ENCODE measurements at places on chromosomes 1 and 21. TPM values are rescaled to one million over a fixed set of nuclear protein-coding genes. Genes with fewer than 3 reads are reported as not detected.

ZMYM1 gene
- 15.1 TPM for total RNA-seq

CLIC6 gene
- 0.30 TPM for total RNA-seq

OR10Z1 gene
- total RNA-seq: not detected

NTMT2 gene
- total RNA-seq: 0.43 TPM

TDRD5 gene
- total RNA-seq: not detected

CNIH3 gene
- 7.7 TPM for total RNA-seq

HLX gene
- 1.4 TPM for total RNA-seq

ATP1B1 gene
- 58.3 TPM for total RNA-seq

S100A7 gene
- not detected for total RNA-seq

PTPRC gene
- total RNA-seq: 0.20 TPM

OR2T35 gene
- not detected for total RNA-seq

Data from astrocyte (in vitro differentiated cells and primary cell).